ENCODE measurements at places on chromosomes 11 and 22.

- DNase-seq, result no peak
These were observed 406.6 kb downstream of the LARGE1 start for GRCh38 chr22:33513388-33514338.

GRCh38 chr11:121575250-121575962 lies 122.6 kb upstream of the SORL1-AS1 start:
- DNase-seq, result no peak

DNA sequence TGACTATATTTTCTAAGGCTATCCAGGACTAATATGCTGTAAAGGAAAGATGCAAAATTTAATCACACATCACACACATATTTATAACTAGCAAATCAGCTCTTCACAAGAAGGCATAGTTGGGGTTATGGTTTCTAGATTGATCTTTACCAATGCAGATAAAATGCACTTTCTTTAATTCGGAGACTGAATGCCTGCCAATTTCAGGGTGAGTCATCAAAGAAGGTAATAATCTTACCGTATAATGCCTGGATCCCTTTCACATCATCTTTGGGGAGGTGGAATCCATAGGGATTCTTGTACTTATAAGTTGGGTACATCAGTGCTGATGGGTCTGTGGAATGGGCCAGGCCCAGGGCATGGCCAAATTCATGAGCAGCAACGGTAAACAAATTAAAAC lies 16.4 kb downstream of the MMP20 start:
- no peak for DNase-seq

DNA sequence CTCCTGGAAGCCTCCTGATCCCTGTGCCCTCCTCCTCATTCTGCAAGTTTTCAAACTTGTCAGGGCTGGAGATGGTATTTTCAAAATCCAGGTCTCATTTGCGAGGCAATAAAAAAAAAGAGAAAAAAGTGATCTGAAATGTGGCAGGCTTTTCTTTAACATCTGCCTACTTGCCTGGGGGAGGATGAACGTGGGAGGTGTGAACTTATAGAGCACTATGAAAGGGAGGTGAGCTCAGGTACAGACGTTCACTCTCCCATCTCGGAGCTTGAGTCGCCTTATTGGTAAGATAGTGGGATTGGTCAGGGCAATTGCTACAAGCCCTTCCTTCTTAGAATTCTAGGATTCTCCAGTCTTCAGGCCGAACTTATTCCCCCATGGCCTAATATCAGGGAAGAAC lies 104.8 kb upstream of the CADM1 start:
- no peak for DNase-seq

- DNase-seq, result no peak
These were observed 4.7 kb upstream of the PCF11 start for GRCh38 chr11:83152264-83152663.

GRCh38 chr11:76214968-76215548 lies 8.8 kb upstream of the WNT11 start:
- DNase-seq, result no peak

- DNase-seq, result no peak
These were observed 3.1 kb downstream of the BET1L start for GRCh38 chr11:203945-204586.

GRCh38 chr11:119734788-119735187 lies 5.8 kb upstream of the NECTIN1 start:
- peak; percentile 68 for DNase-seq

GRCh38 chr11:102006835-102007566 lies 40.2 kb upstream of the CFAP300 start:
- no peak for DNase-seq

GRCh38 chr11:123166071-123166559 lies 28.9 kb downstream of the CLMP start:
- DNase-seq, result peak; percentile 6

- no peak for DNase-seq
These were observed 258.1 kb downstream of the C11orf87 start for GRCh38 chr11:109680127-109680526.

GRCh38 chr11:45092901-45093760 lies 53.3 kb upstream of the PRDM11 start:
- DNase-seq, result no peak

- DNase-seq, result no peak
These were observed 121.7 kb downstream of the FEZ1 start for GRCh38 chr11:125374398-125374797.

DNA sequence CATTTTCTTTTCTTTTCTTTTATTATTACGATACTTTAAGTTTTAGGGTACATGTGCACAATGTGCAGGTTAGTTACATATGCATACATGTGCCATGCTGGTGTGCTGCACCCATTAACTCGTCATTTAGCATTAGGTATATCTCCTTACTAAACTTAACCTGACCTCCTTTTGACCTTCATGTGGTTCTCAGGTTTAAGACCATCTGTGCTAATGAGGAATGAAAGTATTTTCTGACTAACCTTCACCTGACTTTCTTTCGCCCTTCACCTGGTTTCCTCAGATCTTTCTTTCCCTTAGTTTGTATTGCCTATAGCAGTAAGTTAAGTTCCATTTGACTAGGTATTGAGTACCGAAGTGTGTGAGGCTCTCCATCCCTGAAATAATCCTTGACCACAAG lies 6.5 kb downstream of the EXPH5 start:
- no peak for DNase-seq

DNA sequence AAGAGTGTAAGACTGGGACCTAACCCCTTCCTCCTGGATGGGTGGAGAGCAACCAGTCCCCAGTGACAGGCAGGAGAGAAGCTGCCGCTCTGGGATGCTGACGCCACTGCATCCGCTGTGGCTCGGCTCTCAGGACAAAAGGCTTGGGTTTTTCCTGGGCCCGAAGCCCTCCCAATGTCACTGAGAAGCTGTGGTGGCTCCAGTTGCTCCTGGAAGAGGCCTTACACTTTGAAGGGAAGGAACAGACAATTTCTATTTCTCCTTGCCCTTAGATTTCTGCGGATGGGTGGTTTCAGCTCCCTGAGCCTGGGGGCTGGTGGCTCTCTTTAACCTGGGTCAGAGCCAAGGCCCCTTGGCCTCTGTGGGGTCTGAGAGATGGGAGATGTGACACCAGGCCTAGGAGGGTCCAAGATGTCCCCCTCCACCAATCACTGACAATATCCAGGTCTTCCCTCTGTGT lies 21.4 kb downstream of the TPBGL start:
- no peak for DNase-seq

DNA sequence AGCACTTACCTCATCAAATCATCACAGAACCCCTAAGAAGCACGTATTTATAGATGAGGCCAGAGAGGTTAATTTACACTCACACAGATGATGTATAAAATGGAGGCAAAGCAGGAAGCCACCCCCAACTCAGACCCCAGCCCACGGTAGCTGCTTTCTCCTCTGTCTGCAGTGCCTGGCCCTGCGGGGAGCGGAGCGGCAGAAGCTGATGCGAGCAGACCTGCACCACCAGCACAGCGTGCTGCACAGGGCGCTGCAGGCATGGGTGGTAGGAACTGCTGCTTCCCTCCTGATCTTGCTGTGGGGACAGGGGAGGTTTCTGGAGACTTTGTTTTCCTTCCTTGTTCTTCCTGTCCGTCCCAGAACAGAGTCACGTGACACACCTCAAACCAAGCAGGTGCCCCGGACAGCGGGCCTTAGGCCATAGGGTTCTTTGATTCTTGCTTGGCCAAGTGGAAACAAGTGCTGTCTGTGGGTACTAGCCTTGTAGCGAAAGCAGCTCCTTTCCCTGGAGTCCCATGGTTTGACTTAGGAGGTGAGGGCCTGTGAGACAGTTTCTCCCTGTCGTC lies 57.8 kb downstream of the PISD start:
- no peak for DNase-seq

DNA sequence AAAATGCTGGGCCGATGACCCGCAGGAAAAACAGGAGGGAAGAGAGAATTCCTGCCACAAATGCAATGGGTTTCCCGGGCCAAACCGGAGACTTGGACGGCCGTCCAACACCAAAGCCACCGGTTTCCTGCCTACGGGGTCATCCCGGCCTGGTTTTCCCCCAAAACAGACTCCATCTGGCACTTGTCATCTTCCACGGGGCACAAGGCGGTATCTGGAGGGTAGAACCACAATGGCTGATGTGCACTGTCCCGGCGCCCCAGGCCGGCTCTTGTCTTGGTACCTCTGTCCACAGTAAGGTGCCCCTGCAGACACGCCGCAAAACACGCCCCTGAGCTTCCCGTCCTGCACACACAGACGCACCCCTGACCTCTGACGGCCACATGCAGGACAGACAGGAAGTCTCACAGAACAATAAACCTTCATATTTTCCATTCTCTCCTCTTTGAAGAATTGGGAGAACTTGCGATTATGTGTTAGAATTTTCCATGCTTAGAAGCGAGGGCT lies 20.1 kb downstream of the CELSR1 start:
- DNase-seq, result no peak

DNA sequence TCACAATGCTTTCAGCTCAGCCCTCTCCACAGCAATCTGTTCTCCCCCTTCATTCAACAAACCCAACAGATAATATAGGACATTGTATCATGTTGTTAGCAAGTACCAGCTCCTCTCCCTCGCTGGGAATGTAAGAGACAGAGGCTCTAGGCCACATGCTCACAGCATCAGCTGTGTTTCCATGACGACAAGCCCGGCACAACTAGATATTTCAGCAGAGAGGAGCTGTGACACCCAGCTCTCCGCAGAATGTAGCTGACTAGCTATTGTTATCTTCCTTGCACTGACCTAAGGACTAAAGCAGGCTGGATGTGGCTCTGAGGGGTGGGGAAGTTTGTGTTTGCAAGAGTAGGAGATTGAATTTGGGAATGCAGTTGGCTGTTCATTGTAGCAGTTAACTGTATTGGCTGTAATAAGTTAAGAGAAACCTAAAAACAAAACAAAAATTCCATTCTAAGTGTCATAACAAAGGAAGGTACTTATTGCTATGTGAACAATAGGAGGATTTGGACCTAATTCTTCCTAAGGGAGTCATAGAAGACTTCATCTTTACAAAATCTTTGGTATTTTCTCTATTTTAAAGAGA lies 28.0 kb upstream of the RRAS2 start:
- peak; percentile 6 for DNase-seq

GRCh38 chr11:18010121-18010670 lies 2.7 kb downstream of the SERGEF start:
- DNase-seq, result no peak

DNA sequence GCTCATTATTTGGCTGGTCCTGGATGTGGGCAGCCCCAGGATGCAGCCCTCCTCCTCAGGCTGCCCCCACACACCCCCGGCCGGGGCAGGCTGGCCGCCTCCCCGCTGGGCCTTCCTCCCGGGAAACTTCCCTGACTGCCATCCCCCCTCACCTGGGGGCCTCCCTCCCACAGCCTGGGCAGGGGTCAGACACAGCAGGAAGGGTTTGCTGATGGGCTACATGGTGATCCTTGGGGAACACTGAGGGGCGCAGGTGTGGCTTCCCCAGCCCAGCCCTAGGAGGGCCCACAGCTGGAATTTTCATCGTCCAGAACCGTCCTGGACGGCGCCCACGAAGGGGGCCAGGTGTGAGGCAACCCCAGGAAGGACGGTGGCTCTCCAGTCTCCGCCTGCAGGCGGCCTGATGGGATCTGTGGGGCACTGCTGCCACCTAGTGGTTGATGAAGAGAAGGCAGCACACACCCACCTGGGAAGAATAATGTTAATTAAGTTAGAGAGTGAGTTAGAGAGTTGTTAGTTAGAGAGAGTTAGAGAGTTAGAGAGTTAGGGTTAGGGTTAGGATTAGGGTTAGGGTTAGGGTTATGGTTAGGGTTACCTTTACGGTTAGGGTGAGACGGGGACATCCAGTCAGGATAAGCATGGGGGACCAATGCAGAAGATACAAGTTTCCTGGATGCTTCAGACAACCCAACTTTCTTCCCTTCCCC lies 75.9 kb upstream of the PRR5 start:
- DNase-seq, result peak; percentile 48

DNA sequence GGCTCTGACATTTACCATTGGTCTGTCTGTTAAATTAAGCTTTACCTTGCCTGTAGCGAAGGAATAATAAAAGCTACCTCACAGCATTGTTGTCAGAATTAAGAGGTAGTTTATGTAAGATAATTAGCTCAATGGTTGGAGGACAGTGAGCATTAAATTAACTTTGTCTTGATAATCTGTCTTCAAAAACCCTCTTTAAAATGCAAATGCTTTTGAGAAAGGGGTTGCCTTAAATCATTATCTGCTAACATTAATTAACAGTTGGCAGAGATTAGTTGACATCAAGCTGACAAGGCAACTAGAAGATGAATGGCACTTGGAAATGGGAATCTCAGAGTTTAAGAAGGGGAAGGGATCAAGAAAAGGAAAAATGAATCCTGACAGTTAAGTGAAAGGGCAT lies 761.1 kb upstream of the ARHGAP42 start:
- no peak for DNase-seq

DNA sequence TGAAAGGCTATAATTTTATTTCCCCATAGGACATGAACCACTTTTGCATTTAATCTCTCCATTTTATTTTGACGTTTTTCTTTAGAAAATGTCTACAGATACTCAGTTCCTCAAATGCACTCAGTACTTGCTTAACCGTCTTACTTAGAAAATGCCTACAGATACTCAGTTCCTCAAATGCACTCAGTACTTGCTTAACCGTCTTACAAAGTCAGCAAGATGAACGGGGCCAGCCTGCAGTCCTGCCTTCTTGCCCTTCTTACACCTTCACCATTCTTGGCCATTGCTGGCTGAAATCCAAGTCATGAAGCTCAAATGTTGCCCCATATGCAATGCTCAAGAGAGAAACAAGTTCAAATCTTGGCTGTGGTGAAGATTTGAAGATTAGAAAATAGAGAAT lies 34.1 kb downstream of the CSNK2A3 start:
- DNase-seq, result no peak

DNA sequence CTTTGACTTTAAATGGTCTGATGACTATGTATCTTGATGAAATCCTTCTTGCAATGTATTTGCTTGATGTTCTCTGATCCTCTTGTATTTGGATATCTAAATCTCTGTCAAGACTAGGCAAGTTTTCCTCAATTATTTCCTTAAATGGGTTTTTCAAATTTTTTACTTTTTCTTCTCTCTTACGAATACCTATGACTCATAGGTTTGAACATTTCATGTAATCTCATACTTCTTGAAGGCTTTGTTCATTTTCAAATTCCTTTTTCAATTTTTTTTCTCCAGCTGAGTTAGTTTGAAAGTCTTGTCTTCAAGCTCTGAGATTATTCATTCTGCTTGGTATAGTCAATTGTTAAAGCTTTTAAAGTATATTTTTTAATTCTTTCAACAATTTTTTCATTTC lies 13.1 kb downstream of the OR10W1 start:
- DNase-seq, result no peak

- no peak for DNase-seq
These were observed 7.9 kb downstream of the PCSK7 start for GRCh38 chr11:117223741-117224689.

DNA sequence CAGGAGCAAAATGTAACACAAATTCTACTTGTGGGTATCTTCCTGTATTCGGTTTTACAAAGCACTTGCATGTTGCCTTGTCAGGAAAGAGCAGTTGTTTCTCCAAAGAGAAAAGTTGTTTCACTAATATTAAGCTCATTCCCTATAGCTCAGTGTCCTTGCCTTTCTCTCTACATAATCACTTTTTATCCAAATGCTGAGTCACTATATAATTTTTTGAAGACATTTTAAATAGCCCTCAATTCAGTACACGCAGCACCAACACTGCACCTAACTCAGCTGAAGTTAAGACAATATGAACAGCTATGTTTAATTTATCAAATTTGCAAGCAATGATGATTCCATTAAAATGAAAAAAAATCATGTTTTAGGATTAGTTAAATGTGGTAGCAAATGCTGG lies 14.5 kb upstream of the MRTFA start:
- DNase-seq, result no peak

- no peak for DNase-seq
These were observed 92.7 kb downstream of the SBF2 start for GRCh38 chr11:10201343-10201742.

GRCh38 chr22:44807232-44807631 lies 54.9 kb downstream of the ARHGAP8 start:
- no peak for DNase-seq
